Stimulated activated CD8-positive, alpha-beta memory T cell treated with anti-CD3 and anti-CD28 coated beads, Interleukin-15, amount 100 ng/mL, for 4 hours (primary cell): ENCODE measurements at places on chromosomes 7 and 10.

DNA sequence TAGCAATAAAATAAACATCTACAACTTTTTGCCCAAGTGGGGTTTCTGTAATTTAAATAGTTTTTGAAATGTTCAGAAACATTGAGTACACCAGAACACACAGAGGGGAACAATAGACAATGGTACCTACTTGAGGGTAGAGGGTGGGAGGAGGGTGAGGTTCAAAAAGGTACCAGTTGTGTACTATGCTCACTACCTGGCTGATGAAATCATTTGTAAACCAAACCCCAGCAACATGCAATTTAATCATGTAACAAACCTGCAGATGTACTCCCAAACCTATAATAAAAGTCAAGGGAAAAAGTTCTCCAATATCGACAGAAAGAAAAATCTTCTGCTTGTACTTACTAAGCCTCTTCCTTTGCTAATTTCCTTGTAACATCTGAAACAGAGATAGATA lies 4.2 kb upstream of the TES start:
- no peak for DNase-seq

DNA sequence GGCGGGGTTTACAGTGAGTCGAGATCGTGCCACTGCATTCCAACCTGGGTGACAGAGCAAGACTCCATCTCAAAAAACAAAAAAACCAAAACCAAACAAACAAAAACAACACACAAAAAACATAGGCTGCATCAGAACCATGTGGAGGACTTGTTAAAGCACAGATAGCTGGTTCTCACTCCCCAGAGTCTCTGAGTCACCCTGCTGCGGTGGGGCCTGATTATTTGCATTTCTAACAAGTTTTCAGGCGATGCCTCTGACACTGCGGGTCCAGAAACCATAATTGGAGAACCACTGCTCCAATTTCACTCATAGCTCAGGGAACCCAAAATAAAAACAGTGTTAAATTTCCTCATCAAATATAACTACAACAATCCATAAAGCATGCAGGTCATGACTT lies 816.7 kb downstream of the MAGI2 start:
- no peak for DNase-seq

DNA sequence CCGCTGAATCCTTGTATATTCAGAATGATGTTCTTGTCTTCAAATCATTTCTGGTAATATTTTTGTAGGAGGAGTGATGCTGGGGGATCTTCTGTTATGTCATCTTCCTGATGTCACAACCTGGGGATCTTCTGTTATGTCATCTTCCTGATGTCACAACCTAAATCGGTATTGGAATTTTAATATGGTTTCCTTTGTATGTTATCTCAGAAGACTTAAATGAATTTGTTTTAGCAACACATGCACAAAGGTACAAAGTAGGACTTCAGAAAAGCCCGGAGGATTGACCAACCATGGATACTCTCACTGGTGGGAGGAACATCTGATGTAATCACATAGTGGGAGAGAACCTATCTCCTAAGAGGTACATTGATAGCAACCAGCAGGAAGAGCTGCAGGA lies 9.1 kb upstream of the AOAH start:
- no peak for DNase-seq

DNA sequence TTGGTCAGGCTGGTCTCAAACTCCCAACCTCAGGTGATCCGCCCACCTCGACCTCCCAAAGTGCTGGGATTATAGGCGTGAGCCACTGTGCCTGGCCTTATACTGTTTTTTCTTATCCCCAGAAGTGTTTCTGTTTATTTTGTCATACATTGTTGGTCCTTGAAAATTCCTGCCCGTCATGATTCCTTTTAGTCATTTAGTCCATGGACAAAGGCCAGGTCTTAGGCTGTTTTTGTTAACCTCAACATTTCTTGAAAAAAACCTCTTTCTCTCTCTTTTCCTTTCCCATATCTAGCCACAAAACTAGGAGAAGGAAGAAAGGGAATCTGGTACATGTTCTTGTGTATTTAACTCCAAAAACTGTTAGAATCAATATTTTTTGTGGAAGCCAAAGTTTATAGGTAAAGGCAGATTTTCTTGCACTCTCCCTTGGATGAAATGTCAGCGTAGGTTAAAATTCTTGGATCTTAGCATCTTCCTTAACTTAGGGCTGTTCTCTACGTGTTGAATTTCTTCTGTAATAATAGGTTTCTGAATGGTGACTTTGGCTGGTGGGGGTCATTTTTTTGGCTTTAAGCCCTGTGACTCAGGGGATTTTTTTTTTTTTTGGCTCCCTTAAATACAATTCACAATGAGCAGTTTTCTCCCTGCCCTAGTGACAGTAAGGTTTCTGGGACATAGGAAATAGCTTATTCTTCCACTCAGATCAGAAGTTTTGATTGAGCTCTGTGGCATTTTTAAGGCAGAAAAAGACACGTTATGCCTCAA lies 500.8 kb downstream of the AUTS2 start:
- no peak for DNase-seq

GRCh38 chr10:119290301-119291048 lies 83.1 kb downstream of the GRK5 start:
- no peak for DNase-seq

GRCh38 chr7:38311329-38311937 lies 38.0 kb upstream of the TARP start:
- DNase-seq, result no peak

DNA sequence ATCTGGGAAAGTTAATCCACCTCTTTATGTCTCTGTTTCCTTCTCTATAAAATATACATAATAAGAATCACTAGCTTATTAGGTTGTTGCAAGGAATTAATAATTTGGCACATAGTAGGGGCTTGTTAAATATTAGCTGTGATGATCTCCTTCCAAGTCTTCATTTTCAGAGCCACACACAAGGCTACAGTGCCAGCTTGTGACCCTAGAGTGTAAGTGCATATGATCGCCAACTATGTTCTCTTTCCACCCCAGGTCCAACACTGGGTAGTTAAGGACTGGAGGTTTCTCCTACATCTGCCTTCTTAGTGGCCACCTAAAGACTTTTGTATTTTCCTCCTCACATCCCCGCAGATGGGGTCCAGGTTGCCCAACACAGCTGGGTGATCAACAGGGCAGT lies 17.9 kb upstream of the ACSM6 start:
- no peak for DNase-seq

GRCh38 chr10:49035920-49036319 lies 79.4 kb downstream of the VSTM4 start:
- DNase-seq, result no peak
